Stimulated activated naive B cell treated with anti-CD40 and anti-IgM and Interleukin-4, amounts not matched to agents 10 μg/mL and 1 μg/mL and 100 μg/mL, for 72 hours (primary cell): ENCODE measurements at places on chromosomes 4 and X.

DNA sequence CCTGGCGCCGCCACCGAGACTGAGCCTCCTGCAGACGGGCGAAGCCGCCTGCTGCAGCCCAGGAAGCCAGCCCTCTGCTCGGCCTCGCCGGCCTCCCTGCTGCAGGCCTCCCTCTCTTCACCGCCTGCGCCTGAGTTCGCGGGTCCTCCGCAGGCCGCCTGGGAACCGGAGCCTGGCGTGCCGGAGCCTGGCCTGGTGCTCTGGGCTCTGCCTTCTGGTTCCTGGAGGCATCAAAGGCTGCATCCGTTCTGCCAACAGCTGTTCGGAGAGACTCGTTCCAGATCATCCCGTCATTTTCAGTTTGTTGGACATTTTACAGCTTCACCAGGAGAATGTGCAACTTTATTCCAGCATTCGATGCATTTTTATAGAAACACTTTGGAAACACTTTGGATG lies 178.0 kb downstream of the DCLK2 start:
- no peak for DNase-seq

DNA sequence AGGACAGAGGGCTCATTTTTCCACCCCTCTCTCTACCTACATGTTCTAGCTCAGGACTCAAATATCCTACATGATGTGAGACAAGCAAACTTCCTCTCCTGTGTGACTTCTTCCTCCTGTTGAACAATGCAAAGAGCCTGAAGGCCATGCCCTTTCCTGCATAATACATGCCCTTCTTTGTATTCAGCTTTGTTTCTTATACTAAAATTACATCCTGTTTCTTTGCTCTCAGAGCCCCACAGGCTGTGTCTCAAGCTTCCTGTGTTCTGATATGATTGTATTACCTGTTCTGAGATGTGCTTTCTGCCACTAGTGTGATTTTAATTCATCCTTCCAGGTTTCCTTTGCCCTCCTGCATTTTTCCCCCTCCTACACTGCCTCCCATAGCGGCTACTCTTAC lies 166.4 kb upstream of the AFF2 start:
- no peak for DNase-seq

GRCh38 chrX:120358737-120359456 lies 3.0 kb upstream of the ATP1B4 start:
- no peak for DNase-seq

- DNase-seq = no peak
Measured at GRCh38 chrX:21725496-21725895, 32.4 kb downstream of the SMPX start.

DNA sequence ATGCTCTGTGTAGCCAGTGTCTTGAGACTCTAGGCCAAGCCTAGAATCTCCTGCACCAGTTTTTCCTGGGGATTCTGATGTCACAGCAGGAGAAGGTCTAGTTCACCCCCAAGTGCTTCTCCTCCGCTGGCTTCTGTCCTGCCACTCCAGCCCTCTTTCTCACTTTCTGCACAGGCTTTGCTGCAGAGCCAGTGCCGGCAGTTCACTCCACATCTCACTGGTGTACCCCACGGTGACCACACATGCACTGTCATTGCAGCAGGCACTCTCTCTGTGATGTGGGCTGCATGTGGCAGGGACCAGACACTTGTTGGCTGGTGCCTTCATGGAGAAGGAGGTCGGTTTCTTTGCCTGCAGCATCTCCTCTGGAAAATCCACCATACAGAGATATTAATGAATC lies 643.8 kb upstream of the GALNTL6 start:
- DNase-seq = no peak

- no peak for DNase-seq
Measured at GRCh38 chr4:158793021-158793420, 24.2 kb downstream of the FNIP2 start.

- DNase-seq = no peak
Measured at GRCh38 chr4:120432301-120432860, 365.7 kb upstream of the MAD2L1 start.

DNA sequence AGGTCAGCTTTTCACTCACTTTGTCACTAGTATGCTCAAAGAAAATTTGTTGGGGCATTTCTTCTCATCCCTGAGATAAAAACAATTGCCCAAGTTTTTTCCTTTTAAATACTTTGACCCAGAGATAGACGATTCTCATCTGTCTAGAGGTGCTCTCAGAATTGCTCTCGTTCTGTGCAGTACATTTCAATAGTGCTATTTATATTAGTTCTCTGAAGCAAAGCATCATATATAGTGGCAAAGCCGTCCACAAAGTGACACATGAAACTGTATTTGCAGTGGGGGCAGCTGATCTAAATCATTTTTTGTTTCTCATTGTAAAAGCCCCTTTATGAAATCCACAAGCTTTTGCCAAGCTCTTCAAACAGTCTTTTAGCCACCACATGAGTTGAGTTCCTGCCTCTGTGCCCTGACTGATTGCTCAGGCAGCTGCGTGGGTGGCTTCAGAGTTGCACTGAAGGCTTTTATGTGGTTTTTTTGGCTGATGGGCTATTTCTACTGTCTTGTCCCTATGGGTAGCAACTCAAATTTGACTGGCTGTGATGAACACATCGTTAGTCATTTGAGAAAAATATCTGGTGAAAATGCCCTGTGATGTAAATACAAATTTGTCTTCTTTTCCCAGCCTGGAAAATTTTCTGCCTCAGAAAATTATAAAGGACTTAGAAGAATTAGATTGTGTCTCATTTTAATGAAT lies 119.1 kb upstream of the OTUD4 start:
- peak; percentile 54 for DNase-seq

DNA sequence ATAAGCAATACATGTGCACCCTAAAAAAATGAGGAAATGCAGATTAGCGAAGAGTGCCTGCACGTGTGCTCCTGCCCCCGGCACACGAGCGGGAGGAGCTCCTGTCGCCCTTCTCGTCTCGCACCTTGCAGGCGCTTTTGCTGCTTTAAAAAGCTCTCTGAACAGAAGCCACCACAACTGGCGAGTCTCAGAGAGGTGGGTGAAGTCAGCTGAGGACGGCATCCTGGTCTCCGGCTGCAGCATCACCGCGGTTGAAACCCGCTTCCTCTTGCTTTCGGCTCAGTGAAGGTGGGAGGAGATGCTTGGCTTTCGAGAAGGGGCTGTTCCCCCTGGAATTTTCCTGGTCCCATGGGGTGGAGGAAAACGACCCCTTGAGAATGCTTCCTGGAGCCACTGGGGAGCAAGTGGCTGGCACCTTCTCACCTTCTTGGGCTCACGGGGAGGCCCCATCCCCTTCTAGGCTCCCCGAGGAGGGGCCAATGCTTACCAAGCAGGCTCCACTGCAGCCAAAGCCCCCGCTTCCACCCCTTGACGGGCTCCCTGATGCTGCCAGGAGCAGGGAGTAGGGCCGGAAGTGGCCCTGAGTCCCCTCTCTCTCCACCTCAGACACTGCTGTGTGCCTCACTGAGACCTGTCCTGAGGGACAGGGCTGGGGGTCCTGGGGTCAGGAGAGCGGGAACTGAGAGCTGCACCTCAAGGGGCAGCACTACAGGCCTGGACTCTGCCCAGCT lies 29.2 kb upstream of the MXD4 start:
- DNase-seq = peak; percentile 26

GRCh38 chrX:10062352-10062751 lies 94.4 kb upstream of the CLCN4 start:
- no peak for DNase-seq

DNA sequence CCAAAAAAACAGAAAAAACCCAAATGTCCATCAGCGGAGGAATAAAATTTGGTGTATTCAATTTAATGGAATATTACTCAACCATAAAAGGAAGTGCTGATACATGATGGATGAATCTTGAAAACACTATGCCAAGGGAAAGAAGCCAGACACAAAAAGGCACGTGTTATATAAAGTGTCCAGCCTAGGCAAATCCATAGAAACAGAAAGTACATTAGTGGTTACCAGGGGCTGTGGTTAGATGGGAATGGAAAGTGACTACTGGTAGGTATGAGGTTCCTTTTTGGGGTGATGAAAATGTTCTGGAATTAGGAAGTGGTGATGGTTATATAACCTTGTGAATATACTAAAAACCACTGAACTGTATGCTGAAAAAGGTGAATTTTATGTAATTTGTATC lies 3.5 kb upstream of the CDKL2 start:
- no peak for DNase-seq

DNA sequence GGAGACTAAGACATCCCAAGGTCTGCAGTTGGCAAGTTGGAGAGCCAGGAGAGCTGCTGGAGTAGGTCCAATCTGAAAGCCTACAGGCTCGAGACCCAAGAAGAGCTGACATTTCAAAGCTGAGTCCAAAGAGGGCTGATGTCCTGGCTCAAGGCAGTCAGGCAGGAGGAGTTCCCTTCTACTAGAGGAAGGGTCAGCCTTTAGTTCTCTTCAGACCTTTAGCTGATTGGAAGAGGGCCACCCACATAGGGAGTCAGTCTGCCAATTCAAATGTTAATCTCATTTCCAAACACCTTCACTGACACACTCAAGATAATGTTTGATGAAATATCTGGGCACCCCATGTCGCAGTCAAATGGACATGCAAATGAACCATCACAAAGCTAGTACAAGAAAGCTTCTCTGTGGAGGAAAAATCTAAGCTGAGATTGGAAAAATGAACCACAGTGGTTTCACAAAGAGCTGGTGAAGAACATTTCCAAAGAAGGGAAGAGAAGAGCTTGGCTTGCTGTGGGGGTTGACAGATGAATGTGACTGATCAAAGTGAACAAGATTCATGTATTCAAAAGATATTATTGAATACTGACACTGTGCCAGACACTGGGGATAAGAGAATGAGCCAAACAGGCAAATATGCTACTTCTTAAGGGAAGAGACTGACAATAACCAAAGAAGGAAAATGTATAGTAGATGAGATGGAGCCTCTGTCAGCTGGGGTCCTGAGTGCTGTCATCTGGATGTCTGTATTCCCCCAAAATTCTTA lies 61.2 kb downstream of the STK32B start:
- no peak for DNase-seq

GRCh38 chr4:170386511-170386910 lies 296.8 kb upstream of the AADAT start:
- no peak for DNase-seq

DNA sequence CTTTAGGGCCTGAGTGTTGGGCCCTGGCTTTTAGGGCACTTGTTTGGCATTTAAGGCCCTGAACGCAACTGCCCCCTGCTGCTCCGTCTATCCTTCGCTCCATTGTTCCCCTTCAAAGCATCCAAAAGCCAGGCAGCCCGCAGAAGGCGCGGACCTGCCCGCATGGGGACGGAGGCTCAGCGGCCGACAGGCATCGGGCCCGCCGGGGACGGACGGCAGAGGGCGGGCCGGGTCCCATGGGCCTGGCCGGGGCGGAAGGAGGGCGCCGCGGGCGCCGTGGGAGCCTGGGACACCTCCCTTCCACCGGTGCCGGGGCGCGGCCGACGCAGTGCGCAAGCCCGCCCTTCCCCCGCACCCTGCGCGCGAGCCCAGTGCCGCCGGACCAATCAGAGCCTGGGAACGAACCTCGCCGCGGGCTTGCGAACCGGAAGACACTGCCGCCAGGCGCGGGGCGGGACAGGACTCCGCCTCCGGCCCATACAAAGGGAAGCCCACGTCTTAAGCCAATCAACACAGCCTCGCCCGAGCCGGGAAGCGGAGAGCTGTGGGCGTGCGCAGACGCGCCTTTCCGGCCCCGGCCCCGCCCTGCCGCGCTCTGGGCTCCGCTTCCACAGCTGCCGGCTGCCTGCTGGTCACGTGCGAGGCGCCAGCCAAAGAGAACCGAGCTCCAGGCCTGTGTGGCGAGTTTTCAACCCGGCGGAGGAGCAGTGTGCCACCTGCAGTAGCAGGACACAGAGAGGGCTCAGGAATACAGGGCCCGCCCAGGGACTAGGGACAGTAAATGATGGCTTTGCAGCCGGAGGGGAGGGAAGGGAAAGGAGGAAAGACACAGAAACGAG lies 2.1 kb upstream of the ARHGAP4 start:
- peak; percentile 95 for DNase-seq

GRCh38 chrX:103495786-103496185 lies 23.5 kb downstream of the RAB40A start:
- no peak for DNase-seq

DNA sequence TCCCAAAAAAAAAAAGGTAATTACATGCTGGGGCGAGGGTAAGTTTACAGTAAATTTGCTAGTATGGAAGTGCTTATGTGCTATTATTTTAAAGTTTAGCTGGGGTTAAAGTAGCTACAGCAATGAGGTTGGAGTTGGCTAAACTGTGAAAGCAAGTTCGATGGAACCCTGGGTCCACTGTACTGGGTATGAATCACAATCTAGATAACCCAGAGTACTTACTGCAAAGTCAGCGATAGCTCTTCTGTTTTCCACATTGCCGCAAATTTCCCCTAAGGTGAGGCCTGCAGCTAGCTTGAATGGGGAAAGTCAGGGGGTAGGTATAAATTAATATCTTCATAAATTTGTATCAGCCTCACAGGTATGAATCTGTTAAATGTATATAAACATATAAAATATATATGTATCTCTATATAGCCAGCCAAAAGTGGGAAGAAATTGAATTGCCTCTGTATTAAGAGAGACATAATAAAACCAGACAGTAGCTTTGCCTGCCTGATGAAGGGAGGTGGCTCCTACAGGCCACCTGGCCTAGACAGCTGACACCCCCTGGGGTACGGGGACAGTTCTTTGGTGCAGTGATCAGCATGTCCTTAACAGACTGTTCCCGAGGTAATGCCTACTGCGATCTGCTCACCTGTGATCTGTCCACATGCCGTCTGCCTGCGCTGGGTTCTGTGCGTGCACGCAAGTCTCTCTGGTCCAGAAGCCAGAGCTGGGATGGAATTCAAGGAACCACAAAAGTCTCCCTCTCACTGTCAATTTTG lies 30.6 kb downstream of the CLRN2 start:
- DNase-seq = no peak

GRCh38 chrX:103556963-103557612 lies 28.2 kb upstream of the TCEAL4 start:
- DNase-seq = no peak
